Activated T-cell treated with anti-CD3 and anti-CD28 coated beads, Interleukin-2, amount 50 U/mL, for 72 hours (primary cell): ENCODE measurements at places on chromosomes 16 and 17. TPM values are rescaled to one million over a fixed set of nuclear protein-coding genes. Genes with fewer than 3 reads are reported as not detected.
A peak's percentile ranks its signal among the peaks of the same experiment; 100 is the strongest.

GRCh38 chr17:69607162-69607834 is 192.8 kb downstream of the MAP2K6 start:
- H3K27ac ChIP-seq: peak overlapping the region; percentile 96
- peak; percentile 58 for DNase-seq
- H3K4me1 ChIP-seq: peaks cover 24% of the 10 kb centered on the region
- no peak overlapping the region for H3K4me3 ChIP-seq

DNA sequence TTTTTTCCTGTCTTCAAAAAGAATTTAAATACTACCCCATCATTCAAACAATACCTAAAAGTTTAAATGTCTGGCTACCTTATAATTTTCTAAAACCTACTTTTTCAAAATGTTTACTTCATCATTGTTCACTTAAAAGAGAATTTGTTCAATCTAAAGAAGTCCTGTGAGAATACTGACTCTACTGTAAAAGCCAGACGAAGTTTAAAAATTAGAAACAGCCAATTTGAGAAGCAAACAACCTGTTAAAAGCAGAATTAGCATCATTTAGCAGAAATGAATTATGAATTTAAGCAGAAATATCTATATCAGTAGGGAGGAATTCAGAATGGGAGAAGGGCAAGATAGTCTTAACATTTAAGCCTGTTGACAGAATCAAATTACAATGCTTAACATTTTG is 2.1 kb downstream of the SKA2 start:
- H3K27me3 ChIP-seq: no peaks in the 10 kb centered on the region
- no peak overlapping the region for H3K4me3 ChIP-seq
- H3K27ac ChIP-seq: peak overlapping the region; percentile 76

DNA sequence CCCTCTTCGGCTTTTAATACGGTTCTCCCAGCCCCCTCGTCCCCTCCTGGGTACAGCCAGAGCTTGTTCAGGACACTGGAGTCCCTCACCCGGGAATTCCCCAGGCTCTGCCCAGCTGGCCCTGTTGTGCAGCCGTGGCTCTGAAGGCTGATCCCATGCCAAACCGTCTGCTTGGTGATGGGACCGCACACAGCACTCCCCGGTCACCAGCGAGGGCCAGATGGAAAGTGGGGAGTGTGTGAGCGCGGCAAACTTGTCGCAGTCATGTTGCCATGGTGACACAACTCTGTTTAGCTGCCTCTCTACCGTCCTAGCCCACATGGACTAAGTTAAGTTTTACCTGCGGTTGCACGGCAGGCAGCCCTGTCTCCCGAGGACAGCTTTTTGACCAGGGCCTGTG is 107.9 kb downstream of the RAP1GAP2 start:
- DNase-seq: no peak
- H3K4me1 ChIP-seq: peaks cover 16% of the 10 kb centered on the region
- H3K27me3 ChIP-seq: no peaks in the 10 kb centered on the region
- H3K36me3 ChIP-seq: peaks cover 17% of the 10 kb centered on the region
- H3K27ac ChIP-seq: no peak overlapping the region

DNA sequence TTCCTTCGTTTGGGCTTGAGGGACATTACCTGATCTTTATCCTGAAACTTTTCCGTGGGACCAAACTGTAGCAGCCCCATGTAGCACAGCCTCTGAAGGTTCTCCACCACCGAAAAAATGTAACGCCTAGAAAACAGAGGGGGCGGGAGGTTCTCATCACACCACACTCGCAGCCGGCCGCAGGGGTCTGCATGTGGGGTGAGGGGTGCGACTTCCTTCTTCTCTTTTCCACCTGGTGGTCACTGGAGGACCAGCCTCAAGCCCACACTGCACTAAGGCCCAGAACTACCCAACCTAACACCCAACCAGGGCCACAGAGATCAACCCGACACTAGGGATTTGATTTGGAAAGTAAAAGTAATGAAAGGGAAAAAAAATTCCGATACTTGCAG is 57.1 kb downstream of the GTF3C1 start:
- no peak for DNase-seq
- peaks cover 3% of the 10 kb centered on the region for H3K36me3 ChIP-seq
- peak overlapping the region; percentile 17 for H3K27ac ChIP-seq
- H3K4me3 ChIP-seq: no peak overlapping the region
- H3K27me3 ChIP-seq: no peaks in the 10 kb centered on the region

SLC7A6 gene
- total RNA-seq: 99.8 TPM
